Vagina (tissue), 2 donors: ENCODE measurements at places on chromosomes 7 and 10. TPM values are rescaled to one million over a fixed set of nuclear protein-coding genes. Genes with fewer than 3 reads are reported as not detected.
A peak's percentile ranks its signal among the peaks of the same experiment; 100 is the strongest.

POU6F2 gene
- not detected for total RNA-seq

HOXA10 gene
- total RNA-seq, result 19.2 TPM

LIPN gene
- not detected for total RNA-seq

DNA sequence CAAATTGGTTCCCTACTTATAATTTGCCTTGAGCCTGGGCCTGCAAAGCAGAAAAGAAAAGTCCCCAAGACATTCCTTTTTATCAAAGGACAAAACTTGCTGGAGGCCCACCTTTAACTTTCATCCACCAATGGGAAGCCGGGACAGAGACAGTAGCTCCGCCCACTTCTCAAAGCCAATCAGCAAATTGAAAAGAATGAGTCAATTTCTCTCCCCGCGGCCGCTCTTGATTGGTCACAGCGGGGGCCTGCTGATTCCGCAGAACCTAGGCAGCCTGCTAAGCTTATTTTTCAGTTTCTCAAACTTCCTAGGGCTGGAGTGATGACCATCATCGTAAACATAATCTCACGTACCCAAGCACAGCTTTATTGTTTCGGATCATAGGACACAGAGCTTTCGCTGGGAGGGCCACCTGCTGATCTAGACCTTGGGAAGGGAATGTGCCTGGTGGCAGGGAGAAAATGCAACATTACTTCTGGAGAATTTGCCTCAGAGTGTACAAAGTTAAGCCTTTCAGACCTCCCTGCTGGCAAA lies at the start of gene SLC13A4:
TSS of gene SLC13A4 (minus strand) at position 51 of the 534 bp plus-strand sequence. CDS start 690 bp downstream, outside the sequence.
- H3K4me3 ChIP-seq, result no peak within 1 kb of the TSS
- no peaks in the 10 kb centered on the region for H3K36me3 ChIP-seq
- H3K27me3 ChIP-seq, result no peaks in the 10 kb centered on the region
- H3K27ac ChIP-seq, result no peak within 1 kb of the TSS

- no peaks in the 10 kb centered on the region for H3K36me3 ChIP-seq
- no peaks in the 10 kb centered on the region for H3K4me1 ChIP-seq
- H3K27me3 ChIP-seq, result no peaks in the 10 kb centered on the region
- H3K27ac ChIP-seq, result no peak overlapping the region
- no peak for DNase-seq
Measured at GRCh38 chr10:5924889-5925288, 34.8 kb downstream of the FBH1 start.

GRCh38 chr7:131570401-131570800 lies 14.0 kb upstream of the PODXL start:
- no peaks in the 10 kb centered on the region for H3K36me3 ChIP-seq
- DNase-seq, result no peak
- no peaks in the 10 kb centered on the region for H3K4me1 ChIP-seq
- H3K27me3 ChIP-seq, result no peaks in the 10 kb centered on the region
- no peak overlapping the region for H3K27ac ChIP-seq

DNA sequence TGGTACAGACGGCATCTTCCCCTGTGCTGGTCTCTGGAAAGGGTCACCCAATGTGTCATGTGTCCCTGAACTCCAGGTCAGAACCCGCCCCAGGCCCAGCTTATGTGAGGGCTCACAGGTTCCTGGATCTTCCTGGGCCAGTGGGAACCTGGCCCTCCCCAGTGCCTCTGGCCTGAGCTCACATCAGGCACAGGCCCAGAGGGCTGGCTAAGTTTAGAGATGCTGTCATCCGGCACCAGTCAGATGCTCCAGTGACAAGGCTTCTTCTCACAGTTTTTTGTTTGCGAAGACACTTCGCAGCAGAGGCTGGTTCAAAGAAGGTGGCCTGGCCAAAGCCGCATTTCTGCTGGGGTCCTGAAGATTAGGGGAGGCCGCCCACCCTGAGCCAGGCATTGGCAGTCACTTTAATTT lies 11.8 kb downstream of the CAMK2B start:
- H3K27ac ChIP-seq, result no peak overlapping the region
- no peak for DNase-seq
- no peaks in the 10 kb centered on the region for H3K36me3 ChIP-seq
- H3K4me1 ChIP-seq, result peaks cover 11% of the 10 kb centered on the region

- H3K4me3 ChIP-seq, result no peak overlapping the region
- H3K4me1 ChIP-seq, result no peaks in the 10 kb centered on the region
- H3K36me3 ChIP-seq, result no peaks in the 10 kb centered on the region
- no peak for DNase-seq
Measured at GRCh38 chr7:95429241-95429990, 5.4 kb downstream of the PON2 start.

GRCh38 chr7:154178895-154179294 lies 126.7 kb downstream of the DPP6 start:
- no peak overlapping the region for H3K27ac ChIP-seq
- no peaks in the 10 kb centered on the region for H3K36me3 ChIP-seq
- no peaks in the 10 kb centered on the region for H3K27me3 ChIP-seq
- no peak overlapping the region for H3K4me3 ChIP-seq

- no peaks in the 10 kb centered on the region for H3K4me1 ChIP-seq
- DNase-seq, result no peak
- no peak overlapping the region for H3K27ac ChIP-seq
- H3K36me3 ChIP-seq, result no peaks in the 10 kb centered on the region
- no peaks in the 10 kb centered on the region for H3K27me3 ChIP-seq
Measured at GRCh38 chr10:110664483-110665420, 20.6 kb downstream of the RBM20 start.

PHYHIPL gene
- total RNA-seq, result 2.0 TPM

MCM10 gene
- total RNA-seq, result 0.98 TPM

- H3K36me3 ChIP-seq, result no peaks in the 10 kb centered on the region
- H3K4me3 ChIP-seq, result no peak overlapping the region
- no peak for DNase-seq
- H3K27ac ChIP-seq, result peak overlapping the region; percentile 80
Measured at GRCh38 chr10:110399106-110399964, 94.6 kb upstream of the SMNDC1 start.

JMJD1C gene
- total RNA-seq, result 105 TPM

MMD2 gene
- total RNA-seq, result not detected

GRCh38 chr10:5732141-5732540 lies 47.5 kb downstream of the TASOR2 start:
- H3K27ac ChIP-seq, result no peak overlapping the region
- H3K4me3 ChIP-seq, result no peak overlapping the region
- H3K27me3 ChIP-seq, result no peaks in the 10 kb centered on the region
- peaks cover 24% of the 10 kb centered on the region for H3K36me3 ChIP-seq
- H3K4me1 ChIP-seq, result no peaks in the 10 kb centered on the region
- no peak for DNase-seq

FRG2B gene
- total RNA-seq, result not detected

DNA sequence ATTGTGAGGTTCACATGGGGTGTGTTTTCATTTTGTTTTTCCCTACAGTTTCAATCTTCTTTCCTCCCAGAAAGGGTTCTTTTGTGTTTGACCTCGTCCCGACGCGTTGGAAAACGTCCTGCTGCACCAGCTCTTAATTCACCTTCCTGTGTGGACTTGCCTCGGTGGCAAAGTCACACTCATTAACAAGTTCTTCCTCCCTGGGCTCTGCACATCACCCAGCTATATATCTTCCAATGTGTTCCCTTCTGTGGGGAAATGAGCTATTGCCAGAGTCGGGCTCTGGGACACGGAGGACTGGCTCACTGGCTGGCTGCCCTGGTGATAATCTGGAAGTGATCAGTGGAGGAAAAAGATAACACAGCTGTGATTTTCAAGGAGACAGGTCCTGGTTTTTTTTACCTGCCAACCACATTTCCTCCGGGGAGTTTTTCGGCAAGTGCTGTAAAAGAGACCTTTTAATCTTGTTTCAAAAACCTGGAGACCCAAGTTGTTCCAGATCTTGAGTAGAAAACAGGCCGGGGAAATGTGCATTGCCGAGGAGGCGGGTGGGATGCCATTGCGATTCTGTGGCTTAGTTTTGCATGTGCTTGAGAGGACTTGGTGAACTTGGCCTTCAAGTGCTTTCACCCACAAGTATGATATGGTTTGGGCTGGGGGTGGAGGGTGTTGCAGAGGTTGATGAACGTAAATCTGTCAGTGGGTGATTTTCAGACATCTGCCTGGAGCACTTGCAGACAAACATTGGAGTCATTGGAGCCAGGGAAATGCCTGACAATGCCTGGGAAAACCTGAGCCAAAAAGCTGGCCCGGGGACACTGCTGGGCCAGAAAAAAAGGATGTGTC lies 96.5 kb upstream of the CREB5 start:
- DNase-seq, result no peak

DNA sequence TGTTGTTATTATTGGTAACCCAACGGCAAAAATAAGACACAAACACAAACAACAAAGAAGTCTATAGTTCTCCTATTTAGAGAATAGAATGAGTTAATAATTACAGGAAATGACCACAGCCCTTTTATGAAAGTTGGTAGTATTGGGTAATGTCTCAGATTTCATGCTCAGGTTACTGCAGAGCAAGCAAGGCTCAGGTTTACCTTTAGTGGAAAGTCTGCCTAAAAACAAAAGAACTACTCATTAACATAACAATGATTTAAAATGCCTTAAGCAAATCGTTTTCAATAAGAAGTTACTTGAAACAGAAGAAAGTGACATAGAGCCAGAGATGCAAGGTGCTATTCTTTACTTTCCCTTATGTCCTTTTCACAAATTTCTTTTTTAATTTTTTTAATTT lies 441.2 kb downstream of the PLXDC2 start:
- no peak overlapping the region for H3K4me3 ChIP-seq
- no peaks in the 10 kb centered on the region for H3K27me3 ChIP-seq
- no peak for DNase-seq
- H3K36me3 ChIP-seq, result no peaks in the 10 kb centered on the region
- H3K27ac ChIP-seq, result no peak overlapping the region

GRCh38 chr7:39855325-39855674 lies 94.8 kb upstream of the CDK13 start:
- no peaks in the 10 kb centered on the region for H3K27me3 ChIP-seq
- no peaks in the 10 kb centered on the region for H3K4me1 ChIP-seq
- H3K4me3 ChIP-seq, result peak overlapping the region; percentile 18
- no peak overlapping the region for H3K27ac ChIP-seq
- H3K36me3 ChIP-seq, result no peaks in the 10 kb centered on the region

GRCh38 chr10:103852189-103852711 lies 3.1 kb downstream of the SH3PXD2A start:
- peak overlapping the region; percentile 84 for H3K27ac ChIP-seq
- H3K27me3 ChIP-seq, result no peaks in the 10 kb centered on the region
- H3K4me3 ChIP-seq, result no peak overlapping the region
- no peak for DNase-seq
- no peaks in the 10 kb centered on the region for H3K36me3 ChIP-seq

DNA sequence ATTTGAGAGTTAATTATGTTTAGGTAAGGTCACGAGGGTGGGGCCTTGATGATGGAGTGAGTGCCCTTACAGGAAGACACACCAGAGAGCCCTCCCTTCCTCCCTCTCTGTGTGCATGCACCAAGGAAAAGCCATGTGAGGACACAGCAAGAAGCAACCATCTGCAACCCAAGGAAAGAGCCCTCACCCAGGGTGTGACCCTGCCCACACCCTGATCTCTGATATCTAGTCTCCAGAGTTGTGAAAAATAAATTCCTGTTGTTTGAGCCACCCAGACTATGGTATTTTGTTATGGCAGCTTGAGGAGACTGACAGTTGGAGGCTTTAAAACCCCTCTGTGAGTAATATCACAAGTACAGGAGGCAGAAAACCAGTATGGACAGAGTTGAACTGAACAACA lies 15.0 kb upstream of the MCM10 start:
- no peak overlapping the region for H3K4me3 ChIP-seq
- no peaks in the 10 kb centered on the region for H3K36me3 ChIP-seq
- H3K27ac ChIP-seq, result no peak overlapping the region
- H3K4me1 ChIP-seq, result no peaks in the 10 kb centered on the region

CALHM3 gene
- not detected for total RNA-seq

DNA sequence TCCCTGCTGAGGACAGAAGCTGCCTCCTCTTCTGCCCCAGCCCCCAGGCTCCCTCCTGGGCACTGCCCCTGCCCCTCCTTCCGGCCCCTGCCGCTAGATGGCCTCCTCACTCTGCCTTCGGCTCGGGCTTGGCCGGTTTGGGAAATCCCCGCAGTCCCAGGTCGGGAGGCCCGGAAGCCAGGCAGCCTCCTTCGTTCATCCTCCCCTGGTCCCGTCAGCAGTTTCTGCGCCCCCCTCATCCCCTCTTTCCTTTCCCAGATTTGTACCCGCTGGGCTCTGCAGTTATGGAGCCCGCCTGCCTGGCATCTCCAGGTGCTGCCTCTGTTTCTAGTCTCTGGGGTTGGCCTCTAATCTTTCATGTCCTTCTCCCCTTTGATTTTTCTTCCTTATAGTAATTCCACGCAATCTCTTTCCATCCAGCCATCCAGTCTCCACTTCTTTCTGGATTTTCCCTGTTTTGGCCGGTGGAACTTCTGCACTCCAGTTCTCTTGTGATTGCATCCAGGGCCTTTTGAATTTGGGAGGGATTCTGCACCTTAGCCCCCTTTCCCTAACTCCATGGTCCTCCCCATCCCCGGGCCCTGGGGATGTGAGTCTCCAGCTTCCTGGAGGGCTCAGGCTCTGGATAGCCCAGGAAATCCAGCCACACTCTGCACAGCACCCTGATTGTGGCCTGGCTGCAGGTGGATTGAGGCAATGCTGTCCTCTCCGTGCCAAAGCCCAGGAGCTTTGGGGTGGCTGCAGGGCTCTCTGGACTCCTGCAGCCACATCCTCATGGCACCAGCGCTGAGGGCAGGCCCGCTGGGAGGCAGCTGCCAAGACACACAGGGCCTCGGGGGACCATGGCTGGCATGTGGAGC lies 3.3 kb upstream of the SHH start:
- no peak overlapping the region for H3K4me3 ChIP-seq
- H3K4me1 ChIP-seq, result peaks cover 10% of the 10 kb centered on the region
- no peak for DNase-seq
- H3K27me3 ChIP-seq, result no peaks in the 10 kb centered on the region

IQUB gene
- total RNA-seq, result 0.98 TPM

GRCh38 chr10:88962336-88962735 lies 9.8 kb upstream of the ACTA2 start:
- DNase-seq, result no peak
- no peak overlapping the region for H3K4me3 ChIP-seq
- peaks cover 7% of the 10 kb centered on the region for H3K4me1 ChIP-seq
- no peaks in the 10 kb centered on the region for H3K27me3 ChIP-seq
- no peak overlapping the region for H3K27ac ChIP-seq
- no peaks in the 10 kb centered on the region for H3K36me3 ChIP-seq

GRCh38 chr10:106384496-106384895 lies 780.0 kb downstream of the SORCS1 start:
- no peaks in the 10 kb centered on the region for H3K36me3 ChIP-seq
- H3K4me1 ChIP-seq, result no peaks in the 10 kb centered on the region
- H3K27me3 ChIP-seq, result no peaks in the 10 kb centered on the region
- no peak overlapping the region for H3K4me3 ChIP-seq
- DNase-seq, result no peak
